Tibial nerve (tissue), 4 donors: ENCODE measurements at places on chromosomes 12 and 14. TPM values are rescaled to one million over a fixed set of nuclear protein-coding genes. Genes with fewer than 3 reads are reported as not detected.

The PCED1B gene
- total RNA-seq, result 2.2 TPM

DNA sequence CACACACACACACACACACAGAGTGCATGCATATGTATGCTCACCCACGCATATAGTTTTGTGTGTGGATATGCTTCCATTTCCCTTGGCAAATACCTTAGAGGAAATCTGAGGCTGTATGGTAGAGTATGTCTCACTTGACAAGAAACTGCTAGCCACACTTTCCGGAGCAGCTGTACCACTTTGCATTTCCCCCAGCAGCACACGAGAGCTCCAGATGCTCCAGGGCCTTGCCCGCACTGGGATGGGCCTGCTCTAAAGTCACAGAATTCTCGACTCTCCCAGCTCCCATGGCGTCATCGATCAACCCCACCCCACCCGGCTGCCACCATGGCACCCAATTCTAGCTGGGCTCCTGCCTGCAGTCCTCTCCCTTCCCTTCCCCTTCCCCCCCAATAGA lies 21.9 kb downstream of the CLMN start:
- DNase-seq, result no peak

DNA sequence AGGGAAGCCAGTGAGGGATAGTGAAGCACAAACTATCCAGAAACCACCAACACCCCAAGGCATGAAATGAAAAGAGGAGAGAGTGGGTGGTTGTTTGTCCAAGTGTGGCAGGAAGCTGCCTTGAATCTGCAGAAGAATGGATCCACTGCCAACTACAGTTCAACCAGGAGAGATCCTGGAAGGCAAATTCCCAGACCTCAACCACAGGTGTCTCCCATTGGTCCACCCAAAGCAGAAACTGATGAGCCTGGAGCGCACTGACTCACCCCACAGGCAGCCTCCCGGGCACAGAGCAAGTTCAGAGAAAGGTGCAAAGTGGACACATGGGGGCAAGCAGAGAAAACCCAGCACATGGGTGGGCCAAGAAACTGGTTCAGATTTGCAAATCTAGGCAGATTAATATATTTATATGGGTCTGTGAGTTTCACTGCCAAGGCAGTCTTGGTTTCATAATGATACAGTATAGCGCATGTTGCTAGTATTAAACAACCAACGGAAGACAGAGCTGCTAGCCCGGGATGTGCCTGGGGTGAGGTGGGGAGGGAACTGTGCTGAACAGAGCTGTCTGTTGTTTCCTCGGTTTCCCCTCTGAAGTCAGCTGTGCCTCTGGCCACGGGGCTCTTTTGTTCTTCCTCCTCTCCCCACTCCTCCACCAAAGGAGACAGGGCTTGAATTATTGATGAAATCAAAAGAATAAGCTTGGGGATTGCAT lies 416.2 kb upstream of the CCDC196 start:
- DNase-seq, result no peak

GRCh38 chr12:48991247-48992050 lies 7.7 kb downstream of the DDN start:
- DNase-seq, result no peak

- DNase-seq, result no peak
Measured at GRCh38 chr12:114476159-114476558, 70.2 kb upstream of the TBX5 start.

The KRT75 gene
- not detected for total RNA-seq

The ASIC1 gene
- total RNA-seq, result 2.9 TPM

DNA sequence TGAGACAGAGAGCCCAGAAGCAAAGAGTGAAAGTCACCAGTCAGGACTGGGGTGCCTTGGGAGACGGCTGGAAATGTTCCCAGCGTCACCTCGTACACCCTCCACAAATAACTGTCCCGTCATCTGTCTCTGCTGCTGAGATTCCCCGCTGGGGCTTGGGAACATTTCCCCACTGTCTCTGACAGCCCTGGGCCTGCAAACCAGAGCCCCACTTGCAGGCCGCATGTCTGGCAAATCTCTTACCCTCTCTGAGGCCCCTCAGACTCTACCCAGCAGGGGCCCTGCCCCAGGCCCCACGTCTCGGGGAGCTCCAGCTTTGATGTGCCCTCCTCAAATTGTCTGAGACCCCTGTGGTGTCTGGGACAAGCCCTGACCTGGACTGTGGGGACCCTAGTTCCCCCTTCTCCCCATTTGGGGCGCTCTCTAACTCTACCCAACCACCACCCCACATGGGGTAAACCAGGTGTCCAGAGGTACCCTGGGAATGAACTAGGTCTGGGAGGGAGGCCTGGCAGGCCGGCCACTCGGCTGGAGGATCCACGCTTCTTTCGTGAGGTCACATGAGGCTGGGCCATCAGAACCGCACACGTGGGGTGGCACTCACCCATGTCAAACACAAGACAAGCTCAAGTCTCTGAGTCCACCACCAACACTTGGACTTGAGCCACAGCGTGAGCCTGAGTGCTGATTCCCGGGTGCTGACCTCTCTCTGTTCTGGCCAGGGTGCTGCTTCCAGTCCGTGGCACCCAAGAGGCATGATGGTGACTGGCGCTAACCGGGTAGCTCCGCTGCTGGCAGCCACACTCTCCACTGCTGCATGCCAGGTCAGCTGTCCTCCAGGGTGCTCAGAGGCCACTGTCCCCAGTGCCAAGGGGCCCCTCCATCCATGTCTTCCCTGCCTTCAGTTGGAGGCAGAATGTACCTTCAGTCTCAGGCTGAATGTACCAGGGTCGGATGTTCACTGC lies 59.8 kb downstream of the DIO3 start:
- no peak for DNase-seq

- no peak for DNase-seq
Measured at GRCh38 chr14:27410981-27411380, 813.1 kb upstream of the NOVA1 start.

The FIGNL2 gene
- total RNA-seq, result 2.1 TPM

- DNase-seq, result no peak
Measured at GRCh38 chr12:95674631-95675030, 115.9 kb downstream of the NTN4 start.

- DNase-seq, result no peak
Measured at GRCh38 chr12:96258104-96258961, 64.2 kb downstream of the ELK3 start.

DNA sequence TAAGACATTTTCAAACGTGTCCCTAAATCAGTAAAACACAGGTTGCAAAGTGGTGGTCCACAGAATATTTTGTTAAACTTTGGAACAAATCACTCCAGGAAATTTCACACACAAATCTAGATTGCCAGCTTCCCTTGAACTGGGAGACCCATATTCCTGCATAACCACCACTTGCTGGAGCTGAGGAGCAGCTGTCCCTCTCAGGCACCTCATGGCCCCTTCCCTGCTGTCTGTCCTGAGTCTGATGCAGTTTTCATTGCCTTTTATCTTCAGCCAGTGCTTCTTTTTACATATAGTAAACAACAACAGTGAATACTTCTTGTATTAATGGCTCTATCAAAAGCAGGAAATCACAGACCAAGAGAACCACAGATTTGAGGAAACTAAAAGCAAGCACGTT lies 289.3 kb downstream of the MED13L start:
- DNase-seq, result no peak

DNA sequence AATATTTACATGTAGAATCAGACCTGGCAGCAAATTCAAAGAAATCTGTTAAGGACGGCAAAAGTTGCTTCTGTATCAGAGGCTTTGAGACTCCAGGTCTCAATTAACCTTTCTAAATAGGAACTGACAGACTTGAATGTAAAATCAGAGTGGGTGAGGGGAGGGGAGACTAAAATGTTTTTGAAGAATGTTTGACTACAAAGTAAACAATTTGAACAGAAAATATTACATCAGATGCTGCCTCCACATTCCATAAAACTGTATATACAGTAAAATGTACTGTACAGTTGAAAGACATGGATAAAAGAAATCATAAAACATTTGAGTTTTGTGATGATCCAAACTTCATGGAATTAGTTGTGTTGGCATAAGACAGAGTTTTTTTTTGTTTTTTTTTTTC lies 49.5 kb upstream of the POC1B start:
- DNase-seq, result no peak

- no peak for DNase-seq
Measured at GRCh38 chr14:99853206-99853605, 60.0 kb downstream of the EML1 start.

DNA sequence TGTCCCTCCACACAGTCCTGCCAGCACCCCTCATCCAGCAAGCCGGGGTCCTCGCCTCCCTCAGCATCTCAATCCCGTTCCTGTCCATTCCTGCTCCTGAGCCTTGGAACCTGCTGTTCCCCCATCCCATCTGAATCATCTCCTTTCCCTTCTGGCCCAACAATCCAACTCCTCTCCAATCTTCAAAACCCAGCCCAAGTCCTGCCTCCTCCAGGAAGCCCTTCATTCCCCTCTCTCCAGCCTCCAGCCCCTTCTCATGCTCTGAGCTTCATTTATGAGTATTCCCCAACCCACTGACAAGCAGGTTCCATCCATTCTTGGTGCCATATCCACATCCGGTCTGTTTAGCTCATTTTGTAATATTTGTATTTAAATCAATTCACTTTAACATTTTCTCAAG lies 128.1 kb downstream of the RIMBP2 start:
- no peak for DNase-seq

The KERA gene
- total RNA-seq, result not detected

DNA sequence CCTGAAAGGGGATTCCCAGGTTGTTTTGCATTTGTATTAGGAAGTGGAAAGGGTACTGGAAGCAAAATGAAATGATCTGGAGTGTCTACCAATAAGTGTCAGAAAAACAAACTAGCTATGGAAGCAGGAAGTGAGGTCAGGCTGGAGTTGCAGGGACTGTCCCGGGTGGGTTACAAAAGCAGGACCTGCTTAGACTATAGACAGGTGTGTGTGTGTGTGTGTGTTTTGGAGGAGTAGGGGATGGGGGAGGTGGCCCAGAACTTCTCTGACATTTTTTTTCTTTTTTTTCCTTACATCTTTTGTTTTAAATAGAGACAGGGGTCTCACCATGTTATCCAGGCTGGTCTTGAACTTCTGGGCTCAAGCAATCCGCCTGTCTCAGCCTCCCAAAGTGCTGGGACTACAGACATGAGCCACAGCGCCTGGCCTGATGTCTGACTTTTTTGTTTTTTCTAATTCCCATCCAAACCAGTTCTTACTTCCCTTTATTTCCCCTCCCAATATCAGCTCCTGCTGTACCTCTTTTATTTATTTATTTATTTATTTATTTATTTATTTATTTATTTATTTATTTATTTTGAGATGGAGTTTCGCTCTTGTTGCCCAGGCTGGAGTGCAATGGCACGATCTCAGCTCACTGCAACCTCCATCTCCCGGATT lies 512 bp upstream of the RND1 start:
- no peak for DNase-seq
